ENCODE measurements at places on chromosomes 7 and 10. TPM values are rescaled to one million over a fixed set of nuclear protein-coding genes. Genes with fewer than 3 reads are reported as not detected.

DNA sequence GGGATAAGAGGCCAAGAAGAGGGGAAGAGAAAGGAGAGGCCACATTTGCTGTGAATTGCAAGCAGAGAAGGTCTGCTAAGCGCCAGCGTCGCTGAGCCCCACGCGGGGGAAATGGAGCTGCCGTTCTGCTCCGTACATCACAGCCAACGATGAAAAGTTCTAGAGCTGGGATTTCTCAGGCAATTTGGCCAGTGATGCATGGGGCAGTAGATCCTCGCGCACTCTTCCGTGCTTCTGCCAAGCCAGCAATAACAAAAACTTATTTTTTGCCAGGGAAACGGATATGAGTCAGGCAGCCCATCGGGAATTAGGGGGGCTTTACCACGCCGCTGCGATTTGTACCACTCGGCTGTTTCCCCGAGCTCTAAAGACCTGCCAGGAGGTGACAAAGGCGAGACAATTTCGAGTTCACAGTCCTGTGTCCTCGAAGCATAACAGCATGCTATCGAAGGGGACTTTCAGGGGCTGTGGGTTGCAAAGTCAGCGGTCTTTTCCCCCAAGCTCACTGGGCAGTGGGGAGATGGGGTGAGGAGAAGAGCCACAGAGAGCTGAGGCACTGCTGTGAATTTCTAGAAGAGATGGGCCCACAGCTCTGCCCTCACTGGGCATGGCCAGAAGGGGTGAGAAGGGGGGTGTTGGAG lies 30.0 kb upstream of the SLF2 start:
- DNase-seq: peak; percentile 67

GRCh38 chr10:102795453-102796406 lies 41.5 kb downstream of the CYP17A1 start:
- no peak for DNase-seq

GRCh38 chr7:91280185-91280584 lies 16.0 kb downstream of the FZD1 start:
- no peak for DNase-seq

- peak; percentile 89 for DNase-seq
These were observed 9.0 kb upstream of the ARPC1B start for GRCh38 chr7:99365318-99366141.

DNA sequence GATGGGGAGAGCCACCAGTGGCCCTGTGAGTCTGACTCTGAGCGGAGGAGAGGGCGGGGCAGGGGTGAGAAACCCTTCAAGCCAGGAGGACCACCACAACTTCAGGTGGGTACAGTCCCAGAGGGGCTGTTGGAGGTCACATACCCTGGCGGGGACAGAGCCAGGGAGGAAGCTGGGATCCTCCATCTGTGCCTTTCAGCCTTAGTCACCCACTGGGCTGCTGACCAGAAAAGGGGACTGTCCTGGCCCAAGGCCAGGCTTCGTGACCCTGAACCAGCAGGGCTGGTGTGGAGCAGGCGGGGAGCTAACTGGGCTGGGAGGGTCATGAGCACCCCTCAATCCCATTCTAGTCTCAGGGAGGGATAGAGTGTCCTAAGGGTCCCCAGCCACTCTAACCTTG lies 1.5 kb upstream of the CALHM3 start:
- no peak for DNase-seq

GRCh38 chr7:73703757-73704639 lies 15.5 kb downstream of the STX1A start:
- DNase-seq: no peak

DNA sequence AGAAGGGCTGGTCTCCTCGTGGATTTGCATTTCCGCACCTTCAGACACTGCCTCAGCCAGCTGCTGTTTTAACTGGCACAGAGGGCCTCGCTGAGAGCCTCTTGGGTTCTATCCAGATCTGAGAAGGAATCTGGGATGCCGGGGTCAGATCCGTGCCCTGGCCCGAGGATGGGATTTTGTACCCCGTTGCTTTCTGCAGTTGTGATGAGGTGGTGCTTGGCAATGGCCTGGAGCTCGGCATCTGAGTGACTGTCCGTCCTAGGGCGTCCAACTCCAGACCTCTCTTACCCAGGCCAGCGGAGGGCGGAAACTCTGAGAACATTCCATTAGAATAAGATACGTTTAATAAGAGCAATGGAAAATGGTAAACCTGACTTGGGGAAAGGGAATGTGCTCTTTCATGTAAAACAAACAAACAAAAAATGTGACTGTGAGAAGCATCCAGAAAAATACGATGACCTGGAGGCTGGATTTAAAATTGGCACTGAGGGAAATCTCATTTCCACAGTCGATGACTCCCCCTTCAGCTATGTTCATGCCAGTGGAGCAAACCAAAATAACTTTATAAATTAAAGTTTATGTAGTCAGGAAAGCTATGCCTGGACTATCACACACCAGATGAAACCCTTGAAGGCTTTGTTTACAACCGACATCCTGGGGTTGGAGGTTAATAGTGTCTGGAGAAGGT lies 39.6 kb downstream of the GRK5 start:
- DNase-seq: no peak

DNA sequence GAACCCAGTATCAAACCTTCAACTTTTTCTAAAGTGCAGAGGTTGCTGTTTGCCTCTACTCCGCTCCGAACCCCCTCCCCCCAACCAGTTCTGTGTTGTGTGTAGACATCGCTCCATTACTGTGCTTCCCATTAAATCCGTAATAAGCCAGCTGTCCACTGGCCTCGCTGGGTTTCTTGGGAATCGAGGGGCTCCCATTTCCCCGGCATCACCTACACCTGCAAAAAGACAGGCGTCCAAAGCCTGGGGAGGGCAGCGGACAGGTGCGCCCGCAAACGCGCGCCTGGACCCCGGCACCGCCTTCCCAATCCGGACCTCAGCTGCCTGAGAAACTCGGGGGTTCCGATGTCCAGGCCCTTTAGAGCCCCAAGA lies 631 bp downstream of the RTKN2 start:
- no peak for DNase-seq

DNA sequence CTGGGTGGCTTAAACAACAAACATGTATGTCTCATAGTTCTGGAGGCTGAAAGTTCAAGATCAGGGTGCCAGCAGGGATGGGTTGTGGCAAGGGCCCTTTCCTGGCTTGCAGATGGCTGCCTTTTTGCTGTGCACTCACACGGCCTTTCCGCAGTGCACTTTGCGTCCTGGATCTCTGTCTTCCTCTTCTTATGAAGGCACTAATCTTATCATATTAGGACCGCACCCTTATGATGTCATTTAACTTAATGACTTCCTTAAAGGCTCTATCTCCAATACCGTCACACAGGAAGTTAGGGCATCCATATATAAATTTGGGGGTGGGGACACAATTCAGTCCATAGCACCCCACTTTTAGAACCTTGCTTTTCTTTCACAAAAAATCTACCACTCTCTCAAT lies 255.2 kb downstream of the SNX13 start:
- no peak for DNase-seq

- no peak for DNase-seq
These were observed 115.8 kb downstream of the CTTNBP2 start for GRCh38 chr7:117757440-117757839.

DNA sequence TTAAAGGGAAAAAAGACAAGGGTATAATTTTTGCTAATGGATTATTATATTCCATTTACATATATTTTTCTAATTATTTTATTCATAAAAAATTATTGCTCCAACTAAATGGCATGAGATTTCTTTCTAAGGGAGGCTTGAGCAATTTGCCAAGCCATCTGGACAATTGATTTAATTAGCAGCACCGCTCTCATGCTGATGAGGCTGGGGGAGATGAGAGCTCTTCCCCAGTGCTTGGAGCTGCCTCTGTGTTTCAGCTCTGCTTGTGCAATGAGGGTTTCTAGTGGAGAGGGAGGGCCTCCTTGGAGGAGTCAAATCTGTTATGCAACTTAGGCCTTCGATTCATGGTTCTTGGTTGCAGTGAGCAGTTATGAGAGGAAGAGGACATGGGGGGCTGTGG lies 574.3 kb downstream of the TCERG1L start:
- DNase-seq: peak; percentile 9

- peak; percentile 74 for DNase-seq
These were observed 41.3 kb downstream of the ZNF467 start for GRCh38 chr7:149732111-149732561.

DNA sequence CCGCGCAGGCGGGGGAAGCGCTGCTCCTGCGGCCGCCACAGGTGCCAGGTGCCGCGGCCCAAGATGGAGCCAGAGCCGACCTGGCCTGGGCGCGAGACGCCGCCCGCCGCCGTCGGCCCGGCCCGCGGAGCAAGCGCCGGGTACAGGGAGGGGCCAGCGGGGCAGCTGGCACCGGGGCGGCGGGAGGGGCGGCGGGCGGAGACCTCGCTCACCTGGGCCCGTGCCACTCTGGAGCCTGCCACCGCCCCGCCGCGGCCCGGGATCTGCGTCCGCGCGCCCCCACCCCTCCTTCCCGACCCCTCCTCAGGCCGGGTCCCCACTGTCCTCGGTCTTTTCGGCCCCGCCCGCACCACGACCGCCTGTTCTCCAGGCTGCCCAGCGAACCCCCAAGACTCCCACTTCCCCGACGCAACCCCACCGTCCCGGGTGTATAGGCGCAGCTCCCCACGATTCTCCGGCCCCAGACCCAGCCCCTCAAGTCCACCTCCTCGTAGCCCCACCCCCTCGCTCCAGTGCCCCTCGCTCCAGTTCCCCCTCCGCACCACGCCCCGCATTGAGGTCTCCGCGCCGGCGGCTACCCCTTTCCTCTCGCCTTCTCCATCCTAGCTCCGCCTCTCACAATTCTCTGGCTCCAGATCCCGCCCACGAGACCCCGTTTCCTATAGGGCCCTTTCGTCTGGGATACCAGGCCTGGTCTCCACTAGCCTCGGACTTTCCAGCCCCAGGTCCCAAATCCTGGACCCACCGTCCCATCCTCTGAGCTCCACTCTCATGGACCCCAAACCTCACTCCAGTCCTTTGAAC lies at the start of gene GPRIN2:
Gene GPRIN2 (minus strand): TSS at position 144 of the 804 bp plus-strand sequence. CDS start 5,922 bp downstream, outside the sequence.
- peak; percentile 72 for DNase-seq

DNA sequence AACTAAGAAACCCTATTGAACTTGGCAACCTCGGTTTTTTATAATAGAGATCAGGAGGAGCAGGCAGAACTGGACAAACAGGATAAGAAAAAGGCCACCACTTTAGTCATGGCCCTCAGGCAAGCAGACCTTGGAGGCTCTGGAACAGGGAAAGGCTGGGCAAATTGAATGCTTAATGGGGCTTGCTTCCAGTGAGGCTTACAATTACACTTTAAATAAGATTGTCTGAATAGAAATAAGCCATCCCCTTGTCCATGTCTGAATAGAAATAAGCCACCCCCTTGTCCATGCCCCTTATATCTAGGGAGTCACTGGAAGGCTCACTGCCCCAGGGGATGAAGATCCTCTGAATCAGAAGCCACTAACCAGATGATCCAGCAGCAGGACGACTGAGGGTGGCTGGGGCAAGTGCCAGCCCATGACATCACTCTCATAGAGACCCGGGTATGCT lies 40.6 kb downstream of the AKR1B15 start:
- no peak for DNase-seq

DNA sequence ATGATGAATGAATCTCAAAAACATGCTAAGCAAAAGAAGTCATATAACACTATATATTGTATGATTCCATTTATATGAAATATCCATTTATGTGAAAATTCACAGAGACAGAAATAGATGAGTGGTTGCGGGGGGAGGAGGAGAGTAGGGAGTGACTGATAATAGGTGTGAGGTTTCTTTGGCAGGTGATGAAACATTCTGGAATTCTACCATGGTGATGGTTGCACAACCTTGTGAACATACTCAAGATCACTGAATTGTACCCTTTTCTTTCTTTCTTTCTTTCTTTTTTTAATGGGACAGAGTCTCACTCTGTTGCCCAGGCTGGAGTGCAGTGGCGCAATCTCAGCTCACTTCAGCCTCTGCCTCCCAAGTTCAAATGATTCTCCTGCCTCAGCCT lies 10.7 kb downstream of the SVOPL start:
- DNase-seq: no peak

- no peak for DNase-seq
These were observed 142.1 kb downstream of the SLC25A13 start for GRCh38 chr7:96179837-96180236.

DNA sequence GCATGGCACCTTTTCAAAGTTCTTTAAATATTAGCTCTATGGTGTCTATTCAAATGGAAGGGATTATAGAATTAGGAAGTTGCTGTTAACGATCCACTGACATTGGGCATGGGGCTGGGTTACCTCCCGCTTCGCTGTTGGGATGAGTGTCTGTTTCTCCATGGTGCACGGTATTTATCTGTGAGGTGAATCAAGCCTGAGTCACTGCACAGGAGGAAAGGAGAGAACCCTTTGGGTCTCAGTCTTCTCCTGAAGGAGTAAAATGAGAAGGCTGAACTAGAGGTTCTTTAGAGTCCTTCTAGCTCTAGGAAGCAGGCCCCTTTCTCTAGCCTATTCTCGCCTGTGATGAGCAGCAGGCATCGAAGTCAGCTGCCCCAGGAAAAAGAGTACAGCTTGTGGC lies 7.3 kb downstream of the JCAD start:
- no peak for DNase-seq

- DNase-seq: no peak
These were observed 78.7 kb downstream of the PTPRN2 start for GRCh38 chr7:158508802-158509385.

GRCh38 chr7:148485618-148486017 lies 104.9 kb upstream of the C7orf33 start:
- no peak for DNase-seq

DNA sequence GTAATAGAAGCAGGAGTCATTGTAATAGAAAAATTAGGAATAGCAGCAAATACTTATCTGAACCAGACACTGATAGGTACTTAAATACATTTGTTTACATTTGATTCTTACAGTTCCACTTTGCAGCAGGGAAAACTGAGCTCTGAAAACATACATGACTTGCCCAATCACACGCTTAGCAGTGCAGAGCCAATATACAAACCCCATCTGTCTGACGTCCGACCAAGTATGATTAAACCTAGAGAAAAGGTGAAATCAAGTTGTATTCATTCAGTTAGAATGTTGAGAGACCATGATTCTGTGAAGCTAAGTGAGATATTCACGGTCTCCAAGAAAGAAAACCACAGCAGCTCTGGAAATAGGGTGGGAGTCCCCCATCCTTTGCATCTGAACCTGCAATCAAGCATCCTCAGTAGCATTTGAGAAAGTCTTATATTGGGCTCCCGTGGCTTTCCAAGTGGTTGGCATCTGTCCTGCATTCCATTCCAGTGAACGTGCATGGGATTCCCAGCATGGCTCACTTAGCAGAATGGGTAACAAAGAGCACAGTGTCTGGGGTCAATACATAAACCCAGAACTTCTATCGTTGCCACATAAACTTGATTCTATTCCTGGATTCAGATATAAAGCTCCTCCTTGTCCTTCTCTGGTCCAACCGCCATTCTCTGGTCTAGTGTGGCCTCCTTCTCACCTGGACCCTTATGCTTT lies 148.7 kb upstream of the RSU1 start:
- DNase-seq: no peak

BUD23 gene
- total RNA-seq: 59.1 TPM

GGCT gene
- 20.8 TPM for total RNA-seq

CLDN15 gene
- 2.6 TPM for total RNA-seq

BAMBI gene
- total RNA-seq: 46.6 TPM

RNF32 gene
- total RNA-seq: 0.38 TPM

KCNH2 gene
- total RNA-seq: 61.9 TPM

SPDYE1 gene
- 0.13 TPM for total RNA-seq

PLCE1 gene
- total RNA-seq: 51.5 TPM

COL13A1 gene
- 9.5 TPM for total RNA-seq

CSGALNACT2 gene
- total RNA-seq: 14.2 TPM

BTRC gene
- total RNA-seq: 34.7 TPM

CHN2 gene
- total RNA-seq: 33.6 TPM

ASB10 gene
- 17.3 TPM for total RNA-seq

SLC39A12 gene
- total RNA-seq: not detected

SUMF2 gene
- total RNA-seq: 32.3 TPM

XPNPEP1 gene
- total RNA-seq: 43.5 TPM

WASHC2A gene
- 28.4 TPM for total RNA-seq

Measured in cardiac septum (tissue), 1 donor.